Mucosa of descending colon (tissue), 3 donors: ENCODE measurements at places on chromosomes 12 and 14.

GRCh38 chr12:121468499-121468801 lies 68.5 kb downstream of the RNF34 start:
- DNase-seq = no peak

DNA sequence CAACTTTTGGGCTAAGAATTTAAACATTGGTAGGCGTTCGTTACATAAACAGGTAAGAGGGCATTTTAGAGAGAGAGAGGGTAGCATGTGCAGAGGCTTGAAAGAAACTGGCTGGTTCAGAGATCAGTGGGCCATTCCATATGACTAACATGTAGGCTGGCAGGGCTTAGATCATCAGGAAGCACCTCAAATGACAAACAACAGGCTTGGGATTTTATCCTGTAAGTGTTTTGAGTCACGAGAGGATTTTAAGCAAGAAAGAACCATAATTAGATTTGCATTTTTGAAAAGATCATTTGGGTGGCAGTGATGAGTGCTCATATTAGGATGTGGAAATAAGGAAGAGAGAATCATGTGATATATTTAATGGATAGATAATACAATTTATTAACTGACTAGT lies 8.7 kb upstream of the PLEKHA5 start:
- no peak for DNase-seq

GRCh38 chr12:25692115-25693035 lies 139.3 kb upstream of the LMNTD1 start:
- no peak for DNase-seq

DNA sequence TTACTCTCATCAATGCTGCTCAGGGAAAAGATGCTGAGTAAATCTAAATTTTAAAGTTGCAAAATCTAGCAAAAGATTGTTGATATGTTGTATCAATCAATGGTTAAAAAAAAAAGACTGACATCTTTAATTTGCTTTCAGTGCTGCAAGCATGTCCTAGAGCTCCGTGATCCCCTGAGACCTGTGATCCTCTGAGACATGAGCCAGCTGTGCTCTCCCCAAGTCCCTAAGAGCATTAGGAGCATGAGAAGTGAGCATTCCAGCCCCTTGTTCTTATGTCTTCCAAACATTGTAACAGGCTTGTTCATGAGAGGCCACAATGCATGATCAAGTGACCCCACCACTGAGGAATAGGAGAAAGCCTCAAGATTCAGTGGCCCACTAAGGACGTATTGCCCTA lies 116.6 kb downstream of the DAD1 start:
- no peak for DNase-seq

DNA sequence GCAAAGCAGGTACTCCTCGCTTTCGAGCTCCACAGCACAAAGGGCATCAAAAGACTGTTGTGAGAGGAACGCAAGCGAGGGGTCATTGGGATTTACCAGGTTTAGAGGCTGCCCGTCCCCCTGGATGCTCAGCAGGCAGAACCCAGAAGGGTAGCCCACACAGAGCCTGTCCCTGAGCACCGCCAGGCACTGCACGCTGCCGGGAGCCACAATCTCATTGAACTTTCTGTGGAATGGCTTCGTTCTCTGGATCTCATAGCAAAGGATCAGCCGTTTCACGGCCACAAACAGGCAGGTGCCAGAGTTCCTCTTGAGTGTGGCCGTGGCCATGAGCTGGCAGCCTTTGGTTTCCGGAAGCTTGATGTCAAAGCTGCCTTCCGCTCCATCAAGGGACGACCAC lies 21.5 kb downstream of the AMN start:
- DNase-seq = no peak

- DNase-seq = no peak
Measured at GRCh38 chr14:61179796-61180398, 101.2 kb downstream of the TMEM30B start.

- no peak for DNase-seq
Measured at GRCh38 chr14:99674776-99675381, 9.2 kb upstream of the CYP46A1 start.

GRCh38 chr14:89117012-89117411 lies 292.6 kb downstream of the TTC8 start:
- DNase-seq = no peak

- no peak for DNase-seq
Measured at GRCh38 chr14:105088812-105089745, 23.8 kb upstream of the GPR132 start.

DNA sequence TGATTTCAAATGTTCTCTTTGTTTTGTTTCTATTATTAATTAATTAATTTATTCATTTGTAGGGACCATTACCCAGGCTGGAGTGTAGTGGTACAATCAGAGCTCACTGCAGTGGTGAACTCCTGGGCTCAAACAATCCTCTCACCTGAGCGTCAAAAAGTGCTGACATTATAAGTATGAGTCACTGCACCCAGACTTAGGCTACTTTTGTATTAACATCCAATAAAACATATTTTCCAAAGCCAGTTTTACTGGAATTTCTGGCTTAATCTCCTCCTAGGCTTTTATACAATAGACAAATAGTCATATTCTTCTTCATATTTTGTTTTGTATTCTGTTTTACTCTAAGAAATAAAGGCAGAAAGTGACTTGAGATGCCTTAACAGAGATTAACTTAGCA lies 749.6 kb downstream of the SLC16A7 start:
- no peak for DNase-seq

DNA sequence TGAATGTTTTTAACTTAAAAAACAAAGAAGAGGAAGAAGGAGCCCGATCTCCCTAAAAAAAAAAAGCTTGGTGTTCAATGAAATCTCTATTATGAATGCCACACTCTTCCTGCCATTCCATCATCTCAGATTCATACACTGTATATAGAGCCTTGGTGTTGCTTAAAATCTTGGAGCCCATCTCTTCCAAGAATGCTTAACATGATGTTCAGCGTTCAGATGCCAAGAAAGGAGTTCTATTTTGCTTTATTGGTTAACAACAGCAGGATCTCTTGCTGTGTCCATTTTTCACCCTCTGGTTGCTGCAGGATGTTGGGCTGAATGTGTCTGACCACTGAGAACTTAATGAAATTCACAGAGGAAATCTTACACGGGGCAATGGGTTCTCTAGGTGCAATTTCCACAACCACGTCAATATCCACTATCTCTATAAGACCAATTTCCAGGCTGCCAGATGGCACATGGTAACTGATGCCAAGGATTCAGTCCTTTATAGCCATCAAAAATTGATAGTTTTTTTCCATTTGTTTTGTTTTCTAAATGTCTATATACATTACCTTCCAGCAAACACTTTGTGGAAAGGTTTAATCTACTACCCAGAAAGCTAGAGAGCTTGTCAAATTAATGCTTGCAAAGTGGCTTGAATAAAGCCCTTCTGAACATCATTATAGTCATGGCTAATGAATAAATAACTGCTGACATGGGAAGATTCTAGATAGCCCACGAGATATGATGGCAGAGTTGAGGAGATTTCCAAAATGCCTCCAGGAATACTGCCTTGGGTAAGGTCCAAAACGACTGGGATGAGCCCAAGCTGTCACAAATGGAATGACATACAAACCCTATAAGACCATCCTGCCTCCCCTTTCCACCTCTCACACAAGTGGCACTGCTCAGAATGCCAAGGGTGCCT lies 26.5 kb downstream of the RERG start:
- no peak for DNase-seq

DNA sequence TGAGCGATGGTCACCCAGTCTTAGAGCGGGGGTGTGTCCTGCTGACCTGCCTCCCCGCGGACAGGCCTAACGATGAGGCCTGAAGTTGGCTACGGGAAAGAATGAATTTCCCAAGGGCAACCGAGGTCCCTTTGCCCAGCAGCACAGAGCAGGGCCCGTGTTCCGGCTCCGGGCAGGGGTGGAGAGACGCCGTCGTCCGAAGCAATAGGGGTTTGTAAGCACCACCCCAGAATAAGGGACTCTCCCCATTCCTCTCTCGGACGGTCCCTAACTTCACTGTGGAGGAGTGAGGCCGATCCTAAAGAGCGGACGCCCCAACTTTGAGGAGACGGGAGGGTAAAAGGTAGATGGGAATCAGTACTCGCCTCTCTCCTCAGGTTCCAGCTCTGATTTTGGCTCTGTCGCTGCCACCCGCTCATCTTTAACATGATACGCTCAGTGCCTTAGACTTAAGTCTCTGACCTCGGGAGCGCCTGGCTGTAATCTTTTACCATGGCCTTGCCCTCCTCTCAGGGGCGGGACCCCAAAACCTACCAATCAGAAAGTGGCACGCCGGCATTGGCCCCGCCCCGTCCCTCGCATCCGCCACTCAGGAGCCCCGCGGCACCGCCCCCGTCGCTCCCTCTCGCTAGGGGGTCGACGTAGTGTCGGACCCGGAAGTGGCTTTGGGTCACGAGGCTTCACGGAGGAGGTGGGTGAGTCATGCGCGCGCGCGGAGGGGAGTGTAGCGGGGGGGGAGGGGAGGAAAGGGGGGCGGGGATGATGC lies at the start of gene DDIT3:
TSS of gene DDIT3 (minus strand) at position 462 of the 766 bp plus-strand sequence. CDS start 3,108 bp downstream, outside the sequence.
- peak; percentile 100 for DNase-seq

- no peak for DNase-seq
Measured at GRCh38 chr12:62130834-62131552, 129.2 kb upstream of the USP15 start.

GRCh38 chr14:26401179-26401968 lies 196.5 kb downstream of the NOVA1 start:
- DNase-seq = no peak

DNA sequence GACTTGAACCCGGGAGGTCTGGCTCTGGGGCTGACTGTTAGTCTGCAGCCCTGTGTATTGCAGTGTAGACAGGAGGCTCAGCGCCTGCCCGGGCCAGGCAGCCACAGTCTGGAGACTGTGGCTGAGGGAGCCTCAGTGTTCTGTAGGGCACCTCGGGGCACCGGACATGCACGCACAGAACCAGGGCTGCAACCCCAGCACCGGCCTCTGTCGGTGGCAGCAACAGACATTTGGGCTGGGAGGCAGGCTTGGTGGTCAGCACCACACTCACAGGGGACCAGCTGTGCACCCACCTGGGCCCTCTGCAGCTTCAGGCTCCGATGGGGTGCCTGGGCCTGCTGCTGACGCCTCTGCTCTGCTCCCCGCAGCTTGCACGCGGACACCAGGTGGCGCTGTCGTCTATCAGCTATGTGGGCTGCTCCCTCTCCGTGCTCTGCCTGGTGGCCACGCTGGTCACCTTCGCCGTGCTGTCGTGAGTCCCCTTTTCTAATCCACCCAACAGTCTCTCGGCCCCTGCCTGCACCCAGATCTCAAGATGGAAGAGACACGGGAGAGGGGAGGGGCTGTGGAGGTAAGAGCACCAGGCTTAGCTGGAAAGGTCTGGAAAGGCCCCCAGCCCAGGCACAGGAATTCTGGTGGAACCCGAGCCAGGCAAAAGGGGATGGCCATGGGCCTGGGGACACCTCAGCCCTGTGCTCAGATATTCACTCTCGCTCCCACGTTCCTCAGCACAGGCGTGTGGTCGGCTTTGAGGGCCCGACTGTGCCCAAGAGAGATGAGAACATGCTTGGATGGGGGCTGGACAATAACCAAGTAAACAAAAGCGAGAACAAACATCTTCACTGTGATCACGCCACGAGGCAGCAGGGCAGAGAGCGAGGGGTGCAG lies 151.0 kb downstream of the ADGRD1 start:
- DNase-seq = peak; percentile 92

DNA sequence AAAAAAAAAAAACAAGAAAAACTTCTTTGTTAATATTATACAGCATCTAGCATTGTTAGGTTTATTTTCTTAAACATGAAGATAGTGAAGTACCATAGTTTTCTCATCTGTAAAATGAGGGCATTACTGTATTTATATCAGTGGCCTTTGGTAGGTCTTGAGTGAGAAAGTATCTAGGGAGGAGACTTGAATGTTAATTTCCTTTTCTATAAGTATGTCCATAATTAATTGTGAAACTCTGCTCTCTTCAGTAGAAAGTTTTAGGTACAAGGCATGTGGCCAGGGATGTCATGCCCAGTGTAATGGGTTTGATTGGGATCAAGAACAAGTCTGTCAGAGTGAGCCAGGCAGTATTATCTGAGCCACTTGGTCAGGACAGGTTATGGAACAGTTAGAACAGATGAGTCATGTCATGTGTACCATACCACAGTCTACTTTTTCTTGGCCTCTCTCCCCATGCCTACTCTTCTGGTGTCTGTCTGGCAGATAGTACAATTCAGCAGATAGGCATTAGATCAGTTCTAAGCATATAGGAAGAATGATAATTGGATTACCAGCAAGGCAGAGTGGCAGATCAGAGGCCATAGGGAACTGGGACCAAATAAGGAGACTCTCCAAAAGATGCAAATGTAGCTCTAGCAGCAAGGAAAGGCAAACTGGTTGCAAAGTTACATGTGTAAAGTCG lies 30.4 kb downstream of the FBXO34 start:
- DNase-seq = no peak

GRCh38 chr12:116990971-116991966 lies 80.5 kb downstream of the FBXW8 start:
- no peak for DNase-seq

GRCh38 chr14:89443042-89443629 lies 26.1 kb upstream of the FOXN3 start:
- DNase-seq = no peak

- no peak for DNase-seq
Measured at GRCh38 chr12:29429999-29430715, 49.2 kb upstream of the ERGIC2 start.

DNA sequence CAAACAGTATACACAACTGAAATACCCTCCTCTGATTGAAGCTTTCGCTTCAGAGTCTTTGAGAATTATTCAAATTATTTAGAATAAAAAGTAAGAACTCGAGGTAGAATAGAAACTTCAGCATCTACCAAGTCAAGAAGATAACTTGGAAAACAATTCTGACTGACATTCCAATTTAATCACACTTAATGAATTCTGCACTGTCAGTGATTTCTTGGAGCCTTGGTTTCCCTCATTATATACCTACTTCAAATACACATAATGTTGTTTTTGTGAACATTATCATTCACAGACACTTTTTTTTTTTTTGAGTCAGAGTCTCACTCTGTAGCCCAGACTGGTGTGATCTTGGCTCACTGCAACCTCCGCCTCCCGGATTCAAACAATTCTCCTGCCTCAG lies 27.9 kb downstream of the PPP2R5E start:
- no peak for DNase-seq

DNA sequence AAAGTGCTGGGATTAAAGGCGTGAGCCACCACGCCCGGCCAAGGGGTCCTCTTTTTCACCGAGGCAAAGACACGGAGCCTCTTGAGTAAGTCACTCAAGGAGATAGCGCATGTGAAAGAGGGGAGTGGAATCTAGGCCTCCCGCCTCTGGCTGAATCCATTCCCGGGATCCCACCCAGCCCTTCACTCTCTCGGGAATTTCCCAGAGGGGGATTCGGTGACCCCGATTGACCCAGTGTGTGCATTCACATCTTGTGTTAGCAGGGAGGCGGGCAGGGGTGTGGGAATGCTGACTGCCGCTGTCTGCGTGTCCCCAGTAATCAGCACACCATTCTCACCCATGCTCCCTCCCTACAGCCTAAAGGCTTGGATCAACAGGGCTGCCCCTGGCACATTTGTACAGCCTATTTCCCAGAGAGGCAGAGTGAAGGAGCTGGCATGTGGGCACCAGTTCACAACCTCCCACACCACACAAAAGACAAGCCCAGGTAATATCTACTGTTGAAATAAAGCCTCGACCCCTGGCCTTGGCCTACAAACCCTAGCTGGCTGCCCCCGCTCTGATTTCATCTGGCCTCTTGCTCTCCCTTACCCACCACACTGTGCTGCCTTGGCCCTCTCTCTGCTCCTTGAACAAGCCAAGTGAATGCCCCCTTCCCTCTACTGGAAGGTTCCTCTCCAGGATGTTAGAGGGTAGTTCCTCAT lies 1.3 kb upstream of the LTBP2 start:
- DNase-seq = no peak
